ENCODE measurements at places on chromosomes 13 and 19.

DNA sequence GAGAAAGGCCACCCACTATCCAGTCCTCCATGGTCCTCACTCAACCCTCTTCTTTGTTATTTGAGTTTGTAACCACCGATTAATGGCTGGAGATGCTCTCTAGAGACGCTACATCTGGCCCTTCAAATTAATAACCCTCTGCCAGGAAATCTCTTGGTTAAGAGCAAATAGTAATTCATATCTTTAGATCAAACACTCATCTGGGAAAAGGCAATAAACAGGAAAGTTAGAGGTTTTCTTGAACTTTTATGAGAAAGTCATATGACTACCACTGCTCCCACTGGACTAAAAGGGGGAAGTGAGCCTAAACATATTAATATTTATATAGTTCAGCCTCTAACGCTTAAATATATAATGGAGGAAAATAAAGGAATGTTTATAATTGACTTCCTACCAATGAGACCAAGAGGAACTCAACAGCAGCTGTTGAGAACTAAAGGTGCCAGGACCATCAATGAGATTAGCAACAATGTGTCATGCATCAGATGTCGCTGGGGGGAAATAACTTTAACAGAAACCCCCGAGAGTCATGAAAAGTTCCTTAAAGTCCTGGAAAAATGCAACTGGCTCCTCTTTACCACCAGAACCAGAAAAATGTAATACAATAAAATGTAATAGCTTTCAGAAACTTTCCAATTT is 2.7 kb downstream of the TBC1D4 start:
- no peak for DNase-seq

GRCh38 chr19:49020931-49021895 is 2.9 kb downstream of the CGB3 start:
- no peak for DNase-seq

- peak; percentile 43 for DNase-seq
Observed at GRCh38 chr19:39996218-39996810, 546 bp upstream of the ZNF546 start.

DNA sequence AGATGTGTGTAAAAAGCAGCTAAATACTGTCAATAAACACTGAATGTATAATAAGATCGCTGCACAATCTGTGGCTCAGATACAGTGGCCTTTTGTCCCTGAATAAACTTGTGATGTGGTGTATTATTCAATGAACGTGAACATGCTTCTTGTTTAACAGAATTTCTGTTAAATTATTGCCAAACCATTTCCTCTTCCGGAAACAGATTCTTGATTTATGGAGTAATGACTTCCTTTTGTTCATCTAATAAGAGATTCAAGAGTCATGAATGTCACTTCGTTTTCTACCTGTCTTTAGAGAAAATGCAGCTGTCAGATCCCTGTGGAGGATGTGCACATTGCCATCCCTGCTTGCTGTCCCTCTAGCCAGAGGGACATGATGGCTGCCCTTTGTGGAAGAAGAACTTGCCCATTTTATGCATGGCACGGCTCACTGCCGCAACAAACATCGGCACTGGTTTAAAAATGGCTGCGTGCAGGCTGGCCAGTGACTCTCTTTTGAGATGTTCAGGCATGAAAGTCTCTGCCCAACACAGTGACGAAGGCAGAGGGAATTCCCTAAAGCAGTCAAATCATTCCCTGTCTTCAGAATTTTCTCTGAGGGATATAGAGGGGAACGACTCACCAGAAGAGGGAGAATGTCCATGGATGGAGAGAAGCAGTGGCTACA is 3.1 kb upstream of the TNFSF13B start:
- DNase-seq = no peak

DNA sequence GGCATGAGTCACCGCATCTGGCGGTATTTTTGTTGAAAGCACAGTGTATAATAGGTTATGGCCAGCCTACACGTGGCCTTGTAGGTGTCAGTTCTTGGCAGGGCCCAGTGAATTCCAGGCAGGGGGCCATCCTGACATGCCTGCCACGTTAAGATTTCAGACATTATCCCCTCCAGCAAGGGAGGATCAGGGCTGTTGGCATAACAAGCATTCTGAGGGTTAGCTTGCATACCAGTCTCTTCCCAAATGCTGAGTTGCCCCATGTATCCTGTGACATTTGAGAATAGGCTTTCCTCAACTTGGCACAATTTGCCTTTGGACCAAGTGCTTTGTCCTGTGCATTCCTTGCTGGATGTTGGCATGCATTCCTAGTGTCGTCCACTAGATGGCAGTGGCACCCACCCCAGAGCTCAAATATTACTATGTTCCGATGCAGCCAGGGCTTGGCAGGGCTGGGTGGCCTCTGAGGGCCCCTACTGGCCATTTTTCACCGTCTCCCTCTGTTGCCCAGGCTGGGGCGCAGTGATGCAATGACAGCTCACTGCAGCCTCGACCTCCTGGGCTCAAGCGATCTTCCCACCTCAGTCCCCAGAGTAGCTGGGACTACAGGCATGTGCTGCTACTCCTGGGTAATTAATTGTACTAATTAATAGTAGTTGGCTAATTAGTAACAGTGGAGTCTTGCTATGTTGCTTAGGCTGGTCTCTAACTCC is 31.2 kb downstream of the NLRP12 start:
- peak; percentile 94 for DNase-seq

DNA sequence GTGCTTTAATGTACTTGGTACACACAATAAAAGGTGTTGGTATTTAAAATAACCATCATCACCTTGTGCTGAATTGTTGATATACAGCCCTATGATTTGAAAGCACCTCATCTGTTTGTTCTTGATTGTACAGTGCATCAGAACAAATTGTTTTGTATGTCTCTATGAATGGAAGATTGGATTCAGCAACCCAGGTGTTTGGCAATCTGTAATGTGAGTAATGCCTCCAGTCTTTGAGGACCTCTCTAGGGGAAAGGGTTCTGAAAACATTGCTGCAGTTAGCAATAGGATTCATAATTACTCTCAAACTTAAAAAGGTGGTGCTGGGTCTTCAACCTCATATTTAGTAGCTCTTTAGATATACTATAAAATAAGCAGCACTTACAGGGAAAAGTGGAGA is 341.8 kb downstream of the OXGR1 start:
- DNase-seq = no peak

All from Calu3 (cell line).